ENCODE measurements at places on chromosomes 5 and 9.

DNA sequence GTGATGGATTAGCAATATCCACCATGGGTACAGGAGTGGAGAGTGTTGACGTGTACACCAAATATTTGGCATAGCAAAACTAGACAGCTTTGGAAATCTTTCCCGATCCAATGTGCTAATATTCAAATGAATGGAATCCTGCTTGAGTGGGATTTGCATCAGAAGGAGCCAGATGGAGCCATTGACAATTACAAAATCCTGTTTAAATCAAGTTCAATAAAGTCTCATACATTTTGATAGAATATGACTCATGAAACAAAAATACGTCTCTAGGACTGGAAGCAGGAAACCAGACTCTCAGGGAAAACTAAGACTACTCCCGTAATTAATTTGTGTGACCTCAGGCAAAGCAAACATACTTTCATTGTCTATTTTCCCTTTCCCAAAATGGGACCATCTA is 13.0 kb downstream of the TNC start:
- DNase-seq = no peak

GRCh38 chr5:76715486-76715735 is 515 bp upstream of the F2R start:
- no peak for DNase-seq

- DNase-seq = no peak
These were observed 429.0 kb upstream of the ZNF608 start for GRCh38 chr5:125175348-125176004.

GRCh38 chr9:80649001-80649420 is 1040.3 kb downstream of the TLE1 start:
- peak; percentile 34 for DNase-seq
